ENCODE measurements at places on chromosomes 11 and 22.

DNA sequence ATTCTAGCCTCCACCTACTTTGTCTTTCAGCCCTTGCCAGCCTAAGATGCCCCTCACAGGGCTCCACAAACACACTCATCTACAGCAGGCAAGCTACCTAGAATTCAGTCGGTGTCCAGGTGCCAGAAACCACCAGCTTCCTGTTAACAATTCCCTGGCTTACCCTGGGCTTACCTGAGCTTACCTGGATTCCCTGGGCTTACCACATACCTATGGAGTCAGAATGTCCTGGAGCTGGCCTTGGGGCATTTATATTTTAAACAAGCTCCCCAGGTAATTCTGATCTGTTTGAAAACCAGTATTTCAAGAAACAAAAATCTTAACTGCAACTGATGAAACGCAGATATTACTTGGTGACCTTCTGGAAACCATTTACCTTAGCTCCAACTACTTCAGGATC lies 123.6 kb downstream of the SLC1A2 start:
- DNase-seq, result no peak

DNA sequence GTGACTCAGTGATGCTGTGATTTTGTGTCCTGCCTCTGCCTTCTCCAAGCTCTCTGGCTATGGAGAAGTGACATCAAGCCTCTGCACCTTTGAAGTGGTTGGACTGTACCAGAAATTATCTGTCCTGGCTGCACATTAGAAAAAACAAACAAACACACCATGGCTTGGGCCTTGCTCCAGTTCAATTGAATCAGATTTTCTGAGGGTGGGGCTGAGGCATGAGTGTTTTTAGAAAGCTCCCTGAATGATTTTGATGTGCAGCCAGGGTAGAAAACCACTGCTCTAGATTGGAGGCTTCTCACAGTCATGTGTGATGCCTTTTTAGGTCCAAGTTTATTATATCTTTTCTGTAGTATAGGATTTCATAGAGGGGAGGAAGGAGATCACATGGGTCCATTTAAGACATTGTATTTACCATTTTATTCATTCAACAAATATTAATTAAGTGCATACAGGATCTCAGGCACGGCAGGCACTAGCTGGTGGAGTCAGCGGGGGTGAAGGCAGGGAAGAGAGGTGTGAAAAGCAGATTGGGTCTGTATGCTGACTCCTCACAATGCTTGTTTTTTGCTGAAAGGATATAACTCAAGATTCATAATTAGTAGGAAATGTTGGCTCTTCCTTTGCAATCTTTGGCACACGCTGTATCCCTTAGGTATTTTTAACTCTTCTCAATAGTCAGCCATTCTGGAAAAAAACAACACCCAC lies 7.1 kb upstream of the VSTM5 start:
- DNase-seq, result no peak

- no peak for DNase-seq
Observed at GRCh38 chr11:34836958-34837856, 79.0 kb downstream of the APIP start.

DNA sequence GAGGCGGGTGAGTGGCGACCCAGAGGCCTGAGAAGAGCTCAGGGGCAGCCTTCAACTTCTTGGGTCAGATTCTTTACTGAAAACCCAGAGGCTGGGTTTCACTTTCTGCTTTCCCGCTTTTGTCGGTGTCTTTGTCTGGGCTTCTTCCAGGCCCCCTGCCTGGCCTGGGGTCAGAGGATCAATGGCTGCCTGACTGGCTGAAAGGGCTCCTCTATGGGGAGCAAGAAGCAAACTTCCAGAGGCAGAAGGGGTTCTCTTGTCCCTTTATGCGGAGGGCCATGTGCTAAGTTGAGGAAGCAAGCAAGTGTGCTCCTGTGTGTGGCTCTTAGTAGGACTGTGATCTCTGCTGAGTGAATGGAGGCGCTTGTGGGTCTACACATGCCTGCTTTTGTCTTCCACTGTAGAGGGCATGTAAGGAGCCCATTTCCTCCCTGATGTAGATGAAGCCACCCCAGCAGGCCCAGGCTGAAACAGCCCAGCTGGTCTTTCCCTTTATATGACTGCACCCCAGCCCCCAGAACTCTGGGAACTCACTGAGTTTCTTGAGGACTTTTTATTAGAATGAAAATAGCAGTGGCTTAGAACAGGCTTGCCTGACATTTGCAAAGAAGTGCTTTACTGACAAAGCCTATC lies 1.0 kb upstream of the PKNOX2 start:
- DNase-seq, result no peak

- DNase-seq, result no peak
Observed at GRCh38 chr11:94728541-94728940, 39.6 kb upstream of the AMOTL1 start.

GRCh38 chr22:49812838-49813237 lies 14.8 kb downstream of the BRD1 start:
- no peak for DNase-seq

- no peak for DNase-seq
Observed at GRCh38 chr11:6505577-6506240, 8.6 kb downstream of the DNHD1 start.

DNA sequence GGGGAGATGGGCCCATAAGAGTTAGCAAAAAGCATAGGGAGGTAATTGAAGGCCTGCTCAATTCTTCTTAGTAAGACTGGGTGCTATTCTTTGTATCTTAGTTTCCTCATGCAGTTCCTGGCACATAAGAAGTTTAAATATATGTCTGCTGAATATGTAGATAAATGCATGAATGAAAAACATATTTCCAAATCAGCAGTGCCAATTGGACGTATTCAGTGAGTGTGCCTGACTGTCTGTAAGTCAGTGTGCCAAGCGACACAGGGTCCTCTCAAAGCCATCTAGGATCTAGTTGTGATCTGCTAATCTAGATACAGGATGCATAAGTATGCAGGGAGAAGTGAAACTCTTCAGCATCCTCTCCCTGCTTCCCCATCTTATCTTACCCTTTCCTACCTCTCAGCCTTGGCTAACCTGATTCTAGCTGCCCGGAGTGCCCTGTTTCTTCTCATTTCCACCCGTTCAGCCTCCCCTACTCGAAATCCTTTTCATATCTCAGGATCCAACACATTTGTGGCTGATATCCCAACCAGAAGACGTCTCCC lies 91.1 kb upstream of the SORL1-AS1 start:
- no peak for DNase-seq

DNA sequence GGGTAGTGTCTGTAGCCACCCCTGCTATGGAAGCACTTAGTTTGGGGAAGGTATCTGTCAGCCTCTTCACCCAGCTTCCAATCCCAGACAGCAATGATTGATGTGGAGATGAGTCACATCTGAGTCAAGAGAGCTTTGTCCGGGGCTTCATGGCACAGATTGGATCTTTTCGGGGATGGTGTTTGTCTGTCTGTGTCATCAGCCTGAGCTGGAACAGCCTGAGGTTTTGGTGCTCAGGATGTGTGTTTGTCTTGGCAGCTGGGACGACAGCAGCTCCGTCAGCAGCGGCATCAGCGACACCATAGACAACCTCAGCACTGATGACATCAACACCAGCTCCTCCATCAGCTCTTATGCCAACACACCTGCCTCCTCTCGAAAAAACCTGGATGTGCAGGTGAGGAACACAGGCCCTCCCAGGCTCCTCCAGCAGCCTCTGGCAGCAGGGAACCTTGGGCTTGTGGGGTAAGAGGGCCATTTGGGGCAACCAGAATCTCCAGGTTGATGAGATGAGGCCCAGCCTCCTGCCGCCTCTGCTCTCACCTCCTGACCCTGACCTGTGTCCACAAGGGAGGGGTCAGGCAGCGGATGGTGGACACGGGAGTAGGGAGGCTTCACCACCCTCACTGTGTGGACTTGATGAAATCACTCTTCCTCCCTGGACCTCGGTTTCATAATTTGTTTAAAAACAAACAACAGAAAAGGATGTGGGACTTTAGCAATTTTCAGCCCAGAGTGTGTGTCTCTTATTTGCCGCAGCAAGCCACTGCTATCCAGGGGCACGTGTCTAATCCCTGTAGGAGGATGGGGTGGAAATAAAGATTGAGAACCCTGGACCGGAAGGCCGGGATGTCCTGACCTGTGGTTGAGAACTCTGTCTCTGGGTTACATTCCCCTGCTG lies 124.3 kb downstream of the DBX1 start:
- DNase-seq, result no peak

DNA sequence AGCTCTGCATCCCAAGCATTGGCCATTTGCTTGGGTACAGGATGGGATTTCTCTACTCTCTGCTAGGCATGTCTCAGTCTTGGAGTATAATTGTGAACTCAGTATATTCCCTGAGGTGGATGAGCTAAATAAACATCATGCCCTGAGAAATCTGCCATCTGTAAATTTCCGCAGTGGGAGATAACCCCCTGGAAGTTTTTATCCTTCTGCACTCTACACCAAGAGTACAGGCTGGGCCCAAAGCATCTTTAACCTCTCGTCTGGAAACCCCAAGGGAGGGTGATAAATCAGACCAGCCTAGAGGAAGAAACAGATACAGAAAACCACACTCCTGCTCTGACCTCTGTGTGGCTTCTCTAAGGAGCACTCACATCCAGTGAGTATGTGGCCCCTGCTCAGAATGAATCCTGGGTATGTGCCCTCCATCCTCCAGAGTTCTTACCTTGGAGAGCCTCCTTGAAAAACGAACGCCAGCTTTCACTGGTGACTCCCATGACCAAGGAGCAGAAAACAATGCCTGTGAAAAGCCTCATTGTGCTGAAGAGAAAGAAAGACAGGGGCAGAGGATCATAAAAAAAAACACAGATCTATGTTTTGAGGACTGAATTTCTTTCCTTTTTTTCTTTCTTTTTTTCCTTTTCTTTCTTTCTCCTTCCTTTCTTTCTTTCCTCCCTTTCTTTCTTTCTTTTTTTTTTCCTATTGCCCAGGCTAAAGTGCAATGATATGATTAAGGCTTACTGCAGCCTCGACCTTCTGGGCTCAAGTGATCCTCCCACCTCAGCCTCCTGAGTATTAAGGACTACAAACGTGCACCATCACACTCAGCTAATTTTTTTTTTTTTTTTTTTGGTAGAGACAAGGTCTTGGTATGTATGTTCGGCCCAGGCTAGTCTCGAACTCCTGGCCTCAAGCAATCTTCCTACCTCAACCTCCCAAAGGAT lies 938 bp downstream of the SAA4 start:
- no peak for DNase-seq
